ENCODE measurements at places on chromosomes 11 and 22.
A peak's percentile ranks its signal among the peaks of the same experiment; 100 is the strongest.

DNA sequence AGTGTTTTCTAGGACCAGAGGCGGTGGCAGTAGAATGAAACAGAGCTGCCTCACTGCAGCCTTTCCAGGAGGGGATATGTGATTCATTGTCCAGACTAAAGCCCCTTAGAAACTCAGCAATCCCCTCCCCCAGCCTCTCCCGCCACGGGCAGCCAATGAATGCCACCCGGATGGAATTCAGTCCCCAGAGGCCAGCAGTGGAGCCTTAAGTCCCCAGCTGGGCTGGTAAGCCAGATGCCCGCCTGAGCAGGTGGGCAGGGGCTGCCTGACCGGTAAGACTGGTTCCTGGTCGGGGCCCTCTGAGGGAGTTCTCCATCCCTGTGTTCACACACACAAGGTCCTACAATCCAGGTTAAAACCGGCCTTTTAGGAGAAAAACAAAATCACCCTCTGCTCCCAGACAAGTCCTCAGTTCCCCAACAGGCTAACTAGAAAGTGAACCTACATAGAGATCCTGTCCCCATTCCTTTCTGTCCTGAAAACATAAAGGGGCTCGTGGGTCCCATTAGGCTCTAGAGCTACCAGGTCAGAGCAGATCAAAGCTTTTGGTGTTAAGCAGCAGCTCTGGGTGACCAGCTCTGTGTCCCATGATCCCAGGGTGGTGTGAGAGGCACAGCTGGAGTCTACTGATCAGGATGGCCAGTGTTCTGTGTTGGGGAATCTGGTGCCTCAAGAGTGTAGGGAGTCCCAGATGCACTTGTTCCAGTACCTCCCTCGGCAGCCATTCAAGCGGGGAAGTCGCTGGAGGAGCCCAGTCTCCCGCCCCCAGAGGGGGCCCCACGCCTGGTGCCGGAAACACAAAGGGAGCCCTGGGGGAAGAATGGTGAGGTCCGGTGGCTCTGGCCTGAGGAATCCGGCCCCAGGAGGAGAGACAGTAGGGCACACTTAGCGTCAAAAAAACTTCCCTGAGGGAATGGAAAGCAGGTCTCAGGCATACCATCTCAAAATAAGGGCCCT is 2.6 kb downstream of the PATZ1 start:
- DNase-seq, result peak; percentile 12

DNA sequence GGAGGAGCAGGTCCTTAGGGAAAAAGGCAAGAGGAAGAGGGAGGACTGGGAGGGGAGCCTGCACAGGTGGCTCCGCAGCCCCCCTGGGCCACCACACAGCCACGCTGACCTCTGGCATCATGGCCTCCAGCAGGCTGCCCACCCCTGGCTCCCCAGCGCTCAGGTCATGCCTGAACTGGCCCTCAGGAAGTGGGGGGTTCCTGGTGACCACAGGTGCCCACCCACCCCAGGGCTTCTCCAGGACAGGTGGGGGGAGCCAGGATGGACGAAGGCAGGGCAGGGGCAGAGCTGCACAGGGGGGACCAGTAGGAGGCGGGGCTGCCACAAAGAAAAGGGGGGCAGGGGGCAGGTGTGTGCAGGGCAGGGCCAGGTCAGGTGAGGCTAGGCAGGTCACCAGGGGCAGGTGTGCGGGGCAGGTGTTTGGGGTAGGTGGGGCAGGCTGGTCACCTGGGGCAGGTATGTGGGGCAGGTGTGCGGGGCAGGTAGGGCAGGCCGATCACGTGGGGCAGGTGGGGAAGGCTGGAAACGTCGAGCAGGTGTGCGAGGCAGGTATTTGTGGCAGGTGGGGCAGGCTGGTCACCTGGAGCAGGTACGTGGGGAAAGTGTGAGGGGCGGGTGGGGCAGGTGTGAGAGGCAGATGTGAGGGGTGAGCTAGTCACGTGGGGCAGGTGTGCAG is 997 bp downstream of the DEAF1 start:
- no peak for DNase-seq

- no peak for DNase-seq
These were observed 4.3 kb upstream of the MARK2 start for GRCh38 chr11:63834535-63835157.

DNA sequence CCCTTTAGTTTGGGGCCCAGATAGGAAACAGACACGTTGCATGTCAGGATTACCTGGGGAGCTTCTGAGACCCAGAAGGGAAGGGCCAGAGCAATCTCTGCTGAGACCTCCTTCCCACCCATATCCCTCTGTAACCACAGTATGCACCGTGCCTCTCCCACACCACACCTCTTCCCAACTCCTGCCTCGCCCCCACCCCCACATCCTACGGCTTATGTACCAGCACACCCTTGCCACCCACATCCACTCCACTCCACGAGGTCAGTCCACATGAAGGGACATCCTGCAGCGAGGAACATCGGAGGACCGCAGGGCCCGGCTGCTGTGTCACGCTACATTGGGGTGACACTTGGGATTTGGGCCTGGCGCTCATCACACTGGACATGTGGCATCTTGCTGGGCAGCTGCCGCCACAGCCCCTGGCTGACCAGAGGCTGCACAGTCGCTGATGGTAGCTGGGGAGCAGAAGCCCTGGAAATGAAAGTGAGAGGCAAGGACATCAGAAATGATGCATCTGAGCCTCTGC is 118.3 kb upstream of the LMO1 start:
- DNase-seq, result no peak

- no peak for DNase-seq
These were observed 11.5 kb upstream of the TRIM68 start for GRCh38 chr11:4619514-4619913.

- no peak for DNase-seq
These were observed 62.9 kb downstream of the LRP5 start for GRCh38 chr11:68375337-68375736.

GRCh38 chr22:38244106-38244505 is 28.7 kb downstream of the TMEM184B start:
- DNase-seq, result no peak

GRCh38 chr11:58503361-58503856 is 4.5 kb downstream of the OR5B21 start:
- DNase-seq, result no peak

DNA sequence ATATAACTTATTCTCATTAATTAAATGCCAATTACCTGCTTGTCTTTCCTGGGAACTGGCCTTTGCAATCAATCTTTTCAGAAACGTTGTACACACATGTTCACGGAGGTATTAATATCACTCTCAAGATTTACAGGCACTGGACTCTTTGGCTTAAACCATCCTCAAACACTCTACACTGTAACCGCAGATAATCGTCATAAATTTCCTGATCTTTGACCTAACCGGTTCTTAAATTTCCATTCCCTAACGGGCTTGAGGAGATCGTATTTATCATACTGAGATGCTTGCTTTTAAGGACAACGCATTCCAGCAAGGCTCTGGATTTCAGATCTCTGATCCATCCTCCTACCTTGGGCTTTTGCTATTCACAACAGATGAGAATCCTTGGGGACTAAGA is 72.8 kb downstream of the ARL14EP start:
- no peak for DNase-seq

DNA sequence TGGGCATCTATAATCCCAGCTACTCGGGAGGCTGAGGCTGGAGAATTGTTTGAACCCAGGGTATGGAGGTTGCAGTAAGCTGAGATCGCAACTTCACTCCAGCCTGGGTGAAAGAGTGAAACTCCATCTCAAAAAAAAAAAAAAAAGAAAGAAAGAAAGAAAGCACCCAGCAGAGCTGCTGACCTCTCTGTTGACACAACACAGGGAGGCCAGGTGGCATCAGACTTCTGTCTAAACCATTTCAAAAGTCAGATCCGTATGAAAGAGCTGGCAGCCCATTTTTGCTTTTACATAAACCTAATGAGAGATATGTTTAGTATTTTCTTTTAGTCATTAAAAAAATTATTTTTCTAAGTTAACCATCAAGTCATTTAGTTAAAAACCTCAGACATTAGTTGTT is 64.4 kb upstream of the RRM1 start:
- DNase-seq, result no peak

DNA sequence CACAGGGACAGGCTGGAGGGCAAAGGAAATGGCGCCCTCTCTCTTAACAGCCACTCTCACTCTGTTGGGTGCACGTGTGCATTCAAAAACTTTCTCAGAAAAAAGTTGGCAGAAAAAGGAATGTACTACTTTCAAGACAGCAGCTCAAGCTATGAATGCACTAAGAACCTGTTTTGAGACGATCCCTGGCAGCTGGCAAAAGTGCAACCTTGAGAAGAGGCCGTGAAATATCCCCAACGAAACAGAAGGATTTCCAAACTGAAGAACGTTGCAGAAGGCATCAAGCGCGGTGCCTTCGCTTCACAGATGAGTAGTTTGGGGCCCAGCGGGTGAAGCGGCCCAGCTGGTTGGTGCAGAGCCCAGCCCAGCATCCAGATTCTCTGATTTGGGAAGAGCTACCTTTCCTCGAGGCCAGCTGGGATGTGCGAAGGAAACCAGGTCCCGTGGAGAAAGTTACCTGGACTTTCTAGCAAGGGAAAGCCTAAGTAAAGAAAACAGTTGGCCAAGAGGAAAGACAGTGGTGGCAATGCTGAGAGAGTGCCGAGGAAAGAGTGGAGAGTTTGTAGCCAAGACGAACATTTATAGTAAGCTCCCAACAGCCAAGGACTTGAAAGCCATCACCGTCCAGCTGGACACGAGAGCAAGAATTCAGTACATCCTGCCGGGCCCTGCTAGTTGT is 16.3 kb downstream of the IFT27 start:
- no peak for DNase-seq

- DNase-seq, result no peak
These were observed 111.3 kb upstream of the MTMR2 start for GRCh38 chr11:96035031-96035739.

- no peak for DNase-seq
These were observed 312.3 kb downstream of the FAT3 start for GRCh38 chr11:92536883-92537282.

- DNase-seq, result no peak
These were observed at the start of gene LARGE1 for GRCh38 chr22:33920197-33920540. Gene LARGE1 (minus strand): TSS chr22:33920476.

DNA sequence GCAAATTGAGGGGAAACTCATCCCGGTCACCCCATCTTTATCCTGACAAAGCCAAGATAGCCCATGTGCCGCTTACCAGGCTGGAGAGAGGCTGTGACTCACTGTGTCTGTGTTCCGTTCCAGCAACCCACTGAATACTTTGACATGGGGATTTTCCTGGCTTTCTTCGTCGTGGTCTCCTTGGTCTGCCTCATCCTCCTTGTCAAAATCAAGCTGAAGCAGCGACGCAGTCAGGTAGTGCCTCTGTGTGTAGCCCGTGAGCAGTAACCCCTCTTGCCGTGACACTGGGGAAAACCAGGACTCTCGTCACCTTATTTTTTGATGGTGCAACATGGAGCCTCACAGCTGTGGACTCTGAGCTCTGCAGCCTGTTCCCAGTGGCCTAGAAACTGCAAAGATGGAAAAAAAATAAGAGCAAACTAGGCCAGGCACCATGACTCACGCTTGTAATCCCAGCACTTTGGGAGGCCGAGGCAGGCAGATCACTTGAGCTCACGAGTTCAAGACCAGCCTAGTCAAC is 16.9 kb downstream of the C22orf31 start:
- no peak for DNase-seq

GRCh38 chr22:17155941-17156340 is 3.1 kb downstream of the HDHD5 start:
- DNase-seq, result no peak

DNA sequence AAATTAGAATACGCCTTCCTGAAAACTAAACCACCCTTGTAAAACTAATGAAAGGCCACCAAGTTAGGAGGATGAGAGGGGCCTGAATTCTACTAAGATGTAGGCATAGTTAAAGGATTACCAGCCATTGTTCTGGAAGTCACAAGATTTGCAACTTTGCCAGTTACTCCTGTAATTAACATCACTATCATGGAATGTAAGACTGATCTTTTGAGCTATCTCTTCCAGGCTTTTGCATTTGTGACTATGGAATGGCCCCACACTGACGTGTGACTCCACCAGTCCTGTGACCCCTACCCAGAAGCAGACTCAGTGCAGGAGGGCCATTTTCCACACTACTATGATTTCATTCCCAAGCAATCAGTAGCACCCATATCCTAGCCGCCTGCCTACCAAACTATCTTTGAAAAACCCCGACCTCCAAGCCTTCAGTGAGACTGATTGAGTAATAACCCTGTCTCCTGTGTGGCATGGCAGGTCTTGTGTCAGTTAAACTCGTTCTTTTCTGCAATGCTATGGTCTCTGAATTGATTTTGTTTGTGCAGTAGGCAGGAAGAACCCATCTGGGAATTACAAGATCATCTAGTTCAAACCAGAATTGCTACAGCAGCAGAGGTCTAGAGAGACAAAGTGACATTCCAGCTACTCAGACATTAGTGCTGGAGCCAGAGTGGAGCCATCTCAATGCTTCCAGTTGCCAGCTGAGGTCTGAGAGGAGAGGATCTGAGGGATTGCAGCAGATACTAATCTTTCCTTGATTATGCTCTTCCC is 1.9 kb upstream of the CTSF start:
- DNase-seq, result no peak

DNA sequence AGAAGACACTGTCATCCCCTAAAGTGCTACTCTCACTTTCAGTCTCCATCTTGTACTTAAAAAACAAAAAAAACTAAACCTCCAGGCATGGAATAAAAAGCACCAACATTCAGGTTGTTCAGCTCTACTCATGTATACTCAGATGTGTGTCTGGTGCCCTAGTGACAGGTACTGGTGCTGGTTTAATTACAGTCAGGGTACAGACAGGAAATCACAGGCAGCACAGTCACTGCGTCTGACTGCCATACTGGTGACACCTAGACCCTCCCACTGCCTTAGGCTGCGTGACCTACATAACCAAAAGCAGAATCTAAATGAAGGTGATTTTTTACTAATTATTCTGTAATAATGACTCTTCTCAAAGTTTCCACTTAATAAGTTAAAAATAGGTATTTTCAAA is at the start of gene ARHGAP32:
Gene ARHGAP32 (minus strand): TSS at position 176 of the 400 bp plus-strand sequence. CDS start 127 bp downstream, at position 49.
- DNase-seq, result no peak

DNA sequence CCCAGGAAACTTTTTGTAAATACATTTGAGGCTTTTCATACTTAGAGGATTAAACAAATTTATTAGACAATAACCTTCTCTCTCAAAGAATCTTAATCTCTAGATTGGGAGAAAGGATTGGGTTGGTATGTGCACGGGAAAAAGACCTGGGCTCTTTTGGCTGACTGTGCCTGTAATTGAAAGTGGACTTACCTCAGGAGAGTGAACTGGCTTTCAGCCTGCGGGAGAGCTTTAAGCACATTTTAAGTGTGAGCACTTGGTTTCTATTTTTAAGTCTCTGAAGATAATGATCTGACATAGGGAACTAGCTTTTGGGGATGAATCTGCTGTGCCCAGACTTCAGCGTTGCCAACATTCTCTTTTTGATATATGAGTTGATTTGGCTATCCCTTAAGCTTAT is 35.8 kb downstream of the UVRAG start:
- no peak for DNase-seq

All from activated CD4-positive, alpha-beta T cell treated with anti-CD3 and anti-CD28 coated beads for 1 hour (primary cell).